Panc1 (cell line): ENCODE measurements at places on chromosomes 2 and 18.

DNA sequence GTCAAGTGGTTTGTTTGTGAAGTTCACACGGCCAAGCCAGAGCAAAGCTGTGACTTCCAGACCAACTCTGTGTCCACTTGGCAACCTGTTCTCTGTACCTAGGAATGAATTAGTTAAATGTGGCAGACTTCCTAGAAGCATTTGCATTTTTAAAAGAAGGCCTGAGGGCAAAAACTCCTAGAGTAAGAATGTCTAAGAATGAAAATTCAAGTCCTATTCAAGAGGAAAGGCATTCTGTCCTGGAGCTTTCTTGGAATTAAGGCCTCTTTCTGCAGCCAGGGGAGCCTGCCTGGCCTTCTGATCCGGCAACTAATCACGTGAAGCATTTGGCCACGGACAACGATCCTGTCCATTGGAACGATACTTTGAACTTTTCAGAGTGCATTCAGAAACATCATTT, 155.0 kb downstream of the SETBP1 start:
- no peaks in the 10 kb centered on the region for H3K4me1 ChIP-seq
- no peaks in the 10 kb centered on the region for H3K27me3 ChIP-seq
- no peak overlapping the region for H3K27ac ChIP-seq
- no peak for DNase-seq

- no peak overlapping the region for H3K4me3 ChIP-seq
- H3K27ac ChIP-seq: no peak overlapping the region
- no peaks in the 10 kb centered on the region for H3K27me3 ChIP-seq
- no peaks in the 10 kb centered on the region for H3K36me3 ChIP-seq
- DNase-seq: no peak
- no peaks in the 10 kb centered on the region for H3K4me1 ChIP-seq
Observed at GRCh38 chr2:83471655-83472054, 987.4 kb downstream of the SUCLG1 start.

- no peak overlapping the region for H3K27ac ChIP-seq
- no peaks in the 10 kb centered on the region for H3K27me3 ChIP-seq
- H3K4me3 ChIP-seq: no peak overlapping the region
- H3K36me3 ChIP-seq: no peaks in the 10 kb centered on the region
- no peaks in the 10 kb centered on the region for H3K4me1 ChIP-seq
Observed at GRCh38 chr2:96927405-96928171, 57.7 kb upstream of the SEMA4C start.

DNA sequence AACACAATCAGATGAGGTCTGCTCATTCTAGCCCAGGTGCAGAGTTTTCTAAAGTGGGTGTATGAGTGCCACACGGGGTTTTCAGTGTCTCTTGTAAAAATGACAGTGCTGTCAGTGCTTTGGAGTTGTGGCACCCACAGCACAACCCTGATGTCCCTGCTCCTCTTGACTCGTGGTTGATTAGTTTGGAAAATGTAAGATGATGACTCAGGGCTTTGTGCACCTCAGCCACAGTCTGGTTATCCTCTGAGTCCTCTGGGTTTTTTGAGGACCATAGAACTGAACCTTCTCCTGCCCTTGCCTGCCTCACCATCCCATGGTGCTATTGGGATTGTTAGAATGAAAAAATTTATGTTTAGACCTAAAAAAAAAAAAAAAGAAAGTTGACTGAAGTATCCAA, 105.6 kb downstream of the MYO1B start:
- no peak overlapping the region for H3K27ac ChIP-seq
- H3K36me3 ChIP-seq: no peaks in the 10 kb centered on the region; the same call in 1 of the 2 replicates
- H3K4me3 ChIP-seq: no peak overlapping the region
- H3K4me1 ChIP-seq: no peaks in the 10 kb centered on the region
- H3K27me3 ChIP-seq: no peaks in the 10 kb centered on the region

DNA sequence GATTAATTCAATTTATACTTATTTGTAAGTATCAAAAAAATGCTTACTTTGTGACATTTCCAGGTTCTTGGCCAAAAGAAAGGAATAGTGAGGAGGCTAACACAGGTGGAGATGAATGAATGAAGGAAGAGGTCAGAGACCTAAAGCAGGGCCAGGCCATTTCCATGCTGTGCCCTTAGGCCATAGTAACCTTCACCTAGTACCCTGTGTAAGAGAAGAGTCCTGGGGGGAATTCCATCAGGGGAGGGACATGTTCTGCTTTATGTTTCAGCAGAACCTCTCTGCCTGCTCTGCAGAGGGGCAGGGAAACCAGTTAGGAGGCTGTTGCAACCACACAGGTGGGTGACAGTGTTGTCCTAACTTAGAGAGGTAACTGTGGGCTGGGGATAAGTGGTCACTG, 204.2 kb upstream of the CDH20 start:
- H3K4me3 ChIP-seq: no peak overlapping the region
- H3K27ac ChIP-seq: no peak overlapping the region
- no peaks in the 10 kb centered on the region for H3K27me3 ChIP-seq
- no peaks in the 10 kb centered on the region for H3K4me1 ChIP-seq
- no peak for DNase-seq

GRCh38 chr2:2571301-2572150, 240.5 kb upstream of the MYT1L start:
- H3K27me3 ChIP-seq: no peaks in the 10 kb centered on the region
- DNase-seq: no peak
- H3K4me1 ChIP-seq: no peaks in the 10 kb centered on the region
- no peaks in the 10 kb centered on the region for H3K36me3 ChIP-seq

GRCh38 chr2:159177357-159177756, 109.1 kb downstream of the WDSUB1 start:
- no peaks in the 10 kb centered on the region for H3K27me3 ChIP-seq
- DNase-seq: no peak
- H3K27ac ChIP-seq: no peak overlapping the region
- H3K36me3 ChIP-seq: peaks cover 2% of the 10 kb centered on the region
- no peaks in the 10 kb centered on the region for H3K4me1 ChIP-seq

- H3K36me3 ChIP-seq: no peaks in the 10 kb centered on the region
- H3K4me1 ChIP-seq: no peaks in the 10 kb centered on the region
- no peak overlapping the region for H3K4me3 ChIP-seq
- H3K27me3 ChIP-seq: peaks cover 15% of the 10 kb centered on the region
- no peak overlapping the region for H3K27ac ChIP-seq
Observed at GRCh38 chr2:240121675-240122074, 14.4 kb downstream of the COPS9 start.

DNA sequence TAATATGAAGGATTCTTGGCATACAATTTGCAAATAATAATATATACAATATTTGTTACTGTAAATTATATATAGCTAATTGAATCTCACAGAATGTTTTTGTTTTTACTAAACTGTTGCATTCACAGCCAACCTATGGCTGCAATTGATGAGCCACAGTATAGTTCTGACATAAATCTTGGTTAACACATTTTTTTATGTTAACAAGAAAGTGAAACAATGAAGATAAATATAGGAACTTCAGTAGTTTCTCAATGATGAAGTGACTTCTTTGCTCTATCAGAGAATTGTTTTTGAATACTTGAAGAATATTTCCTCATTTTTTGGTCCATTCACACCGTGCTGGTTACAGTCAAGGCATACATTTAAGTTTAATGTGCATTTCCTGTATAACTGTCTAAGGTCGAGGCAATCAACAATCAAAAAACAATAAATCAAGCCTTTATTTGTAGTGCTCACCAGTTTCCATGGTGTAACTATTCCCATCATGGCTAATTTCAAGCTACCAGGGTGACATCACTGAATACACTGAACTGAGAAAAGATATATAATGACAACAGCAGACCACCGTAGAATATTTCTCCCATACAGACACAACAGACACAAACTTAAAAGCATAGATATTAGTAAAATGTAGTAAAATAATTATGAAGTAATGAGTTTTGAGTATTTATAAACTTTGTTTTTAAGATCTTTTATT, 12.9 kb upstream of the ETAA1 start:
- no peaks in the 10 kb centered on the region for H3K4me1 ChIP-seq
- no peaks in the 10 kb centered on the region for H3K27me3 ChIP-seq
- DNase-seq: no peak
- H3K36me3 ChIP-seq: no peaks in the 10 kb centered on the region
- no peak overlapping the region for H3K27ac ChIP-seq

- H3K36me3 ChIP-seq: no peaks in the 10 kb centered on the region
- no peak overlapping the region for H3K27ac ChIP-seq
- no peaks in the 10 kb centered on the region for H3K4me1 ChIP-seq
Observed at GRCh38 chr2:230512955-230513748, 97.2 kb downstream of the SP100 start.

- H3K27ac ChIP-seq: no peak overlapping the region
- H3K36me3 ChIP-seq: no peaks in the 10 kb centered on the region
- 0 out of 2 replicates have a peak, but pooled peaks cover 2% of the 10 kb centered on the region for H3K27me3 ChIP-seq
- H3K4me1 ChIP-seq: peaks cover 20% of the 10 kb centered on the region
- no peak for DNase-seq
Observed at GRCh38 chr2:158723181-158723838, 71.8 kb upstream of the DAPL1 start.

DNA sequence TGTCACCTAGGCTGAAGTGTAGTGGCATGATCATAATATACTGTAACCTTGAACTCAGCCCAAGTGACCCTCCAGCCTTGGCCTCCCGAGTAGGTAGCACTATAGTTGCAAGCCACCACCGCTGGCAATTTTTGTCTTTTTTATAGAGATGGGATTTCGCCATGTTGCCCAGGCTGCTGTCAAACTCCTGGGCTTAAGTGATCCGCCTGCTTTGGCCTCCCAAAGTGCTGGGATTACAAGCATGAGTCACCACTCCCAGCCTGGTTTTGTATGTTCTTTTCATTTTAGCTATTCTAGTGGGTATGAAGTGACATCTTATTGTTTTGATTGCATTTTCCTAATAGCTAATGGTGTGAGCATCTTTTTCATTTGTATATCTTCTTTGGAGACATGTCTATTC, 11.3 kb upstream of the EXOC6B start:
- DNase-seq: no peak
- peaks cover 10% of the 10 kb centered on the region; the same call in 1 of the 2 replicates for H3K27me3 ChIP-seq
- no peaks in the 10 kb centered on the region for H3K4me1 ChIP-seq
- no peak overlapping the region for H3K27ac ChIP-seq

- no peak for DNase-seq
- H3K4me3 ChIP-seq: no peak overlapping the region
- peak overlapping the region; percentile 30; the same call in 1 of the 2 replicates for H3K27ac ChIP-seq
- H3K4me1 ChIP-seq: peaks cover 17% of the 10 kb centered on the region
Observed at GRCh38 chr2:234947556-234947955, 4.3 kb upstream of the SH3BP4 start.

GRCh38 chr2:231138699-231139098, 13.9 kb upstream of the HTR2B start:
- H3K4me1 ChIP-seq: no peaks in the 10 kb centered on the region; the same call in none of the 2 replicates
- no peaks in the 10 kb centered on the region for H3K36me3 ChIP-seq
- no peaks in the 10 kb centered on the region for H3K27me3 ChIP-seq
- DNase-seq: no peak
- H3K4me3 ChIP-seq: no peak overlapping the region

DNA sequence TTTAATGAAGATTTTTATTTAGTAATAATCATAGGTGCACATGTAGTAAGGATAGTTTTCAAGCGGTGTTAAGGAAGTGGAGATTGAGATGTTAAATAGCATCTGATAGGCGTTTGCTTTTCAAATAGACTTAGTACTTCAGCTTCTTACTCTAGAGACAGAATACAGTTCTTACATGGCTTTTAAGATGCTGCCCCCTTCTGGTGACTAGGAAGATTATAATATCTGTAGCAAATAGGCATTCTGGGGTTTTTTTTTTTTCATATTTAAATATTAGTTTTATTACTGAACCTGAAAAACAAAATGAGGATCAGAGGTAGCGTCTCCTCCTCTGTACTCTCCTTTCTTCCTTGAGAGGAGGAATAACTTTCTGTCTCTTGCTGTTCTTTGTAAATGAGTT, 100.2 kb downstream of the AGAP1 start:
- DNase-seq: peak; percentile 15
- H3K4me1 ChIP-seq: no peaks in the 10 kb centered on the region
- H3K4me3 ChIP-seq: no peak overlapping the region

DNA sequence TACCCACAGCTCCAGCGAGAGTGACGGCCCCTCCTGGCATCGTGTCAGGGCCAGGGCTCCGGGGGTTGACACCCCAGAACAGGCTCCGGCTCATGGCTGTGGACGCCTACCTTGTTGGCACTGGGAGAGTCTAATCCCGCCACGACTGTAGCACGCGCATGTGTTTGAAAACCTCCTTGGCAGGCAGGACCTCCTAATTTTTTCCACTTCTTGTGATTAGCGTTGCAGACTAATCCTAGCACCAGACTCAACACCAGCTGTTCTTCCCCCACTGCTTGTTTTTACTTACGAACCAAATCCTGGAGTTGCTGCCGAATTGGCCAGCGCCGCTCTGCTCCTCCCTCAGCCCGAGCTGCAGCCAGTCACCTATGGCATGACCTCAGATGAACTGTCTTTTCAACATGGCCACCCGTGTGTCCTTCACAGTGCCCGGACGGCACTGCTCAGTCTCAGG, 110.7 kb downstream of the KLHL29 start:
- no peak overlapping the region for H3K27ac ChIP-seq
- no peak overlapping the region for H3K4me3 ChIP-seq
- H3K27me3 ChIP-seq: no peaks in the 10 kb centered on the region
- no peaks in the 10 kb centered on the region for H3K36me3 ChIP-seq

DNA sequence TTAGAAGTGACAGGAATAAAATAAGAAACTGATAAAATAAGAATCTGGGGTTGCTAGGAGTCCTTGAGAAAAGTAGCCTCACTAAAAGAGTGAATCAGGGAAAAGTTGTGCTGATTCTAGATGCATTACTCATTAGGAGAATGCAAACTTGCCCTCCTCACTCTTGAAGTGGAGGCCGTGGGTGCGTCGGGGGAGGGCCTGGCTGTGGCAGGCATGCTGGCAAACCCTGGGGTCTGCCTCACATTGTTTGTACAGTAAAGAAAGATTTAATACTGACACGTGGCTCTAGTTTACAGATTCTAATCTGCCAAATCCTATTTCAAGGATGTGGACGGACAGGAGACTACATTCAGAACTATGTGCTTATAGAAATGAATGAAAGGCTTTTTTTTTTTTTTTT, 41.9 kb downstream of the TANC1 start:
- H3K4me1 ChIP-seq: peaks cover 6% of the 10 kb centered on the region; the same call in 1 of the 2 replicates
- DNase-seq: no peak
- H3K36me3 ChIP-seq: no peaks in the 10 kb centered on the region; the same call in 1 of the 2 replicates
- H3K4me3 ChIP-seq: no peak overlapping the region

GRCh38 chr2:15299904-15300520, 261.1 kb downstream of the NBAS start:
- no peak overlapping the region for H3K27ac ChIP-seq
- no peaks in the 10 kb centered on the region for H3K36me3 ChIP-seq
- no peak for DNase-seq
- no peaks in the 10 kb centered on the region for H3K4me1 ChIP-seq

DNA sequence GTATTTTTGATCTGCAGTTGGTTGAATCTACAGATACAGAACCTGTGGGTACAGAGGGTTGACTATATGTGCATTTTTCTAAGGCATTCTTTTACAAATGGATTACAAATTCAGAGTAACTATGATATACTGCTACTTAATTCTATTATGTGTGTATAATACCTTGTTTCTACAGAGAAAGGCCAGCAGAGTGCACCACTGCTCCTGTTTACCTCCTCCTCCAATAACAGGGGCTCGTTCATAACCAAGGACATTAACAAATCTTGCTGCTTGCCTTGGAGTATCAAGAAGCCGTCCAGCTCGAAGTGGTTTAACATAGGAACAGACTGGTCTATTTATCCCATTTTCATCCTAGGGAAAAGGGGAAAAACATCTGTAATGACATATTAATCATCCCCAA, 16.4 kb downstream of the CEP76 start:
- no peaks in the 10 kb centered on the region for H3K27me3 ChIP-seq
- H3K4me1 ChIP-seq: no peaks in the 10 kb centered on the region
- no peak overlapping the region for H3K27ac ChIP-seq

- no peak overlapping the region for H3K4me3 ChIP-seq
- no peaks in the 10 kb centered on the region for H3K27me3 ChIP-seq
- H3K36me3 ChIP-seq: no peaks in the 10 kb centered on the region
- no peak for DNase-seq
Observed at GRCh38 chr2:239329972-239330572, 70.7 kb downstream of the HDAC4 start.

GRCh38 chr2:38129987-38130386, 54.0 kb upstream of the CYP1B1 start:
- no peaks in the 10 kb centered on the region for H3K36me3 ChIP-seq
- no peak for DNase-seq
- no peak overlapping the region for H3K27ac ChIP-seq
